ENCODE measurements at places on chromosomes 5 and 9.
A peak's percentile ranks its signal among the peaks of the same experiment; 100 is the strongest.

GRCh38 chr5:12357626-12358025 lies 453.4 kb upstream of the CTNND2 start:
- no peak for DNase-seq

GRCh38 chr5:179878222-179879002 lies 19.8 kb upstream of the MRNIP start:
- no peak for DNase-seq

DNA sequence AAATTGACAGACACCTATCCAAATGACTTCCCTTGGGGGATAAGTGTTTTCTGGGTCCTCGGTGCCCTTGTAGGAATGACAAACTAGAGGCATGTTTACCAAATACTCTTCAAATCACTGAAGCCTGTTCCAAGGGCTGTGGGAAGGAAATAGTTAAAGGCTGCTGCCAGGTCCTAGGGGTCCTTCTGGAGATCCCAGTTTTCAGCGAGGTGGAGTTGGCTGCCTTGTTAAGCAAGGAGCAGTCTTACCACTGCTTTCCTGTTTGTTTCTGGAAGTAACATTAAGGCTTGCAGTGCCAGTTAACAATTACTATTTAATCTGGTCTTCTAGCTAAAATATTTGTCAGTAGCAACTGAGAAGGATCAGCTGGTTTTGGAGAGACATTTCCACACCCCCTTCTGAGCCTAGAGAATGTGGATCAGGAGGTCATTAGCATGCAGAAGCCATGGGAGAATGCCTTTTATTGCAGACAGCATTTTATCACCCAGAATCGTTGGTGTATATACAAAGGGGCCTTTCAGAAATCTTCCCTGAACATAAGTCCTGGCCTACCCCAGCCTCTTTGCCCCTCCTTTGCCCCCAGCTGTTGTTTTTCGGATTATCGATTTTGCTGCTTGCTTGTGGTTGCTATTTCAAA lies 238.8 kb downstream of the DMAC1 start:
- DNase-seq, result no peak

- DNase-seq, result no peak
Measured at GRCh38 chr5:97618721-97619120, 435.7 kb upstream of the RIOK2 start.

DNA sequence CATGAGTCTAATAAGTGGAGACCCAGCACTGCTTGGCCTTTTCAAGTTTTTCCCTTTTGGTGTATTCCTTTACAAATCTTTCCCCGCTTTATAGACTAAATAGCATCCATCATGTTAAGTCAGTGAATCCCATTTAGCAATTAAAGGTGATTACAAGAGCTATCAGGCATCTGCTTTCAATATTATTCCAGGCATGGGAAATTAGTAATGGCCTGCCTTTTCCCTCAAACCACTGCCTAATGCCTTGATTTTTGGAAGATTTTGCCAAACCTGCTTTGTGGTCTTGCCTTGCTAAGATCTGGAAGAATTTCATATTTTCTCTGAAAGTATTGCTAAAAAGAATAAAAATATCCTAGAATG lies 102.8 kb upstream of the GNA14 start:
- no peak for DNase-seq

DNA sequence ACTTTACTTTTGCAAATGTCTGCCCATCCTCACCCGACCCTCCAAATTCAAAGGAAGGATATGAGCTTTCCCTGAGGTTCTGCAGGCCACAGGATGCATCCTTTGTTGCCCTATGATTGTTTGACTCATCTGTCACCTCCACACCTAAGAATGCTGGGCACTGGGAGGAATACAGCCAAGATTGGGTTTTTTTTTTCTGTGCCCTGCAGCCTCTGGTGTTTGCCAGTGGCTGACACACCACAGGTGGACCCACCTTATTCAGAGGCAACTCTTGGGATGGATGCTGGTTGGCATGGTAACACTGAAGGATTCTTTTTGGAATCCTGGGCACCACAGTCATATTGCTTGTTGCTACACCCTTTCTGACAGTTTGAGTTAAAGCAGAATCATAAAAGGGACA lies 29.7 kb downstream of the C9orf152 start:
- DNase-seq, result no peak

DNA sequence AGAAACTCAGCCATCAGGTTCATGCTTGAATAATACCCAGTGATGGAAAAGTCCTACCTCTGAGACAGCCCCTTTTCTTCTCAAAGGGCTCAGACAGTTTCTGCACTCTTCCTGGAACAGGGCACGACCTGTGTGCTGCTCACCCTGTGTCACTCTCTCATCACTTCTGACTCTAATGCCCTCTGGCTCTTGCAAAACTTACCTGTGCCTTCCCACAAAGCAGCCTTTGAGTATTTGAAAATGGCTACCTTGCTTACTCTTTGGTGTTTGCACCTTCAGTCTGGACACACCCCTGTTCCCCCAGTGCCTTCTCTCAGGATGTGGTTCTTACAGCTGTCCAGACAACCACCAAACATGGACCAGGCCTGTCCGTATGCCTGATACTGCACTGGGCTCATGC lies 171.4 kb downstream of the GRIA1 start:
- DNase-seq, result no peak

GRCh38 chr5:36706662-36707061 lies 100.3 kb downstream of the SLC1A3 start:
- DNase-seq, result no peak

- no peak for DNase-seq
Measured at GRCh38 chr9:93614830-93615468, 38.6 kb downstream of the PHF2 start.

- DNase-seq, result peak; percentile 98
Measured at GRCh38 chr9:90546200-90546599, 96.4 kb downstream of the DIRAS2 start.
